ENCODE measurements at places on chromosomes 4 and X.

DNA sequence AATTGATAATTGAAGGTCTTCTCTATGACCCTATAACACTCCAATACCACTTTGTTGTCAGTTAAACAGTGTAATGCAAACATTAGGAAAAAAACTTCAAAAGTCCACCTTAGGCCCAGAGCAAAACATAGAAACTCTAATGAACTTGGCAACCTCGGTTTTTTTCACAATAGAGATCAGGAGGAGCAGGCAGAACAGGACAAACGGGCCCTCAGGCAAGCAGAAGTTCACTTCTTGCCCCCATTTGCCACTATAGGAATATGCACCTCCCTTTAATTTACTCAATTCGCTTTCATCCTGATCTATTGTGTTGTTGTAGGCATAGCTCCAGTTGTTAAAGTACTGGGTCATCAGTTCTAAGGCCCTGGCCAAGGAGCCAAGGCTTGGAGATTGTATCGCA is 18.2 kb downstream of the ACOX3 start:
- DNase-seq, result no peak

GRCh38 chrX:134671294-134671693 is 13.0 kb upstream of the PLAC1 start:
- no peak for DNase-seq

DNA sequence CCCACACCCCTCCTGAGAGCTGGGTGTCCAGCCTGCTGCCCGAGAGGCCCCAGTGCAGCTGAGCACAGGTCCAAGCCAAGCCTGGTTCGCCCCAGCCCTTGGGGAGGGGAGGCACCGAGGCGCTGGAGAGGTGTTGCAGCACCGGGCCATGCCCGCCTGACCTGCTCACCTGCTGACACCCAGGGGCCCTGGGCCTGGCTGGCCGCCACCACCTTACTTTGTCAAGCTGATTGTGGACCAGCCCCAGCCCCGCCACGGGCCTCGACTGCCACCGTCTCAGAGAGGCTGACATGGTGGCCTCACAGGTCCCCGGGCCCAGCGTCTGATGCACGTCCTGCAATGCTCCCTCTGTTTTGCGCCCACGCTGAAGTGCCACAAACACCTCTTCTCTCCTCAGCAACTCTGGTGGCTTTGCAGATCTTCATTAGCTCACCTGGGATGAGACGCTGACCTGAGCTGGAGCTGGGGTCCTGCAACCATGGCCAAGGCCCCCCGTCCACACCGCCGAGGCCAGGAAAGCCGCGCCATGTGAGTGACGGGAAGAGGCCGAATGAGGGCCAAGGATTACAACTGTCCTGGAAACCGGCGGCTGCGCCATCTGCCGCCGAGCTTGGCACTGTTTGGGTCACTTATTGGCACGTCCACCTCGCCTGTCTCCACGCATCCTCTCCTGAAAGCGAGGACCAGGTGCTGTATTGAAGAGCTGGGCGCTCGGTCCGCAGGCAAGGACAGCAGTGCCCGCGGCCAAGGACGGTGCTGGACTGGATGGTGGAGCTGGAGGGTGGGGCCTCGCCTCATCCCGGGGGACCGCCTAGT is 7.6 kb downstream of the CPLX1 start:
- DNase-seq, result no peak

DNA sequence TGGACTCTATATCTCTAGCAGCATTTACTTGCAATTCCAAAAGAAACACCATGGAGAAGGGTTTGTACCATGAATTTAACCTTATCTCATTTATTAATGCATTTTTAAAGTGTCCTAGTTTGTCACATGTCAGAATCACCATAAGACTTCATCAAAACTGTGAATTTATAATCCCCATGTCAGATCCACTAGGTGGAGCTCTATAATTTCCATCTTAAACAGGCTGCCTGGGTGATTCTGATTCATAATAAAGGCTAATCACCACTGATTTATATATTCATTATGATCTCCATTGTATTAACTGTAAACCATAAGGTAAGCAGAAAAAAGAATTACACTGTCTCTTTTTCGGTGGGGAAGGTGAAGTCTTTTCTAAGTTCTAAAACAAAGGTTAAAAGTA is 4.0 kb downstream of the TCEAL2 start:
- DNase-seq, result peak; percentile 22

GRCh38 chr4:131644619-131645018 is 1504.5 kb upstream of the PCDH10 start:
- DNase-seq, result peak; percentile 8

DNA sequence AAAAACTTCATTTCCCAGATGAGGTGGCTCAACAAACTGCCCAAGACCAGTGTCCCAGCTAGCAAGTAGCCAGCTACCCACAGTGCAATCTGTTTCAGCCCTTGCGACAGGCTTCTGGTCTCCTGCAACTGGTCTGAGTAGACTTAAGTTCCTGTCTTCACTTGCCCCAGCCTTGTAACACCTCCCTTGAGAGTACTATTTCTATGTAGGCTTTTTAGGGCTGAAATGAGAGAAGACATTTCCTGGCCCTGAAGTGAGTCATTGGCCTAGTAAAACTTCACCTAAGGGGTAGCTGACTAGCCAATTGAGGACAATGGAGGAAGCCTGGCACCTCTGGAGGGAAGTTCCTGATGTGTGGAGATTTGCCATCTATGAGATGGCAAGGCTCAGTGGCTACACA is 80.1 kb upstream of the STIM2 start:
- DNase-seq, result no peak

DNA sequence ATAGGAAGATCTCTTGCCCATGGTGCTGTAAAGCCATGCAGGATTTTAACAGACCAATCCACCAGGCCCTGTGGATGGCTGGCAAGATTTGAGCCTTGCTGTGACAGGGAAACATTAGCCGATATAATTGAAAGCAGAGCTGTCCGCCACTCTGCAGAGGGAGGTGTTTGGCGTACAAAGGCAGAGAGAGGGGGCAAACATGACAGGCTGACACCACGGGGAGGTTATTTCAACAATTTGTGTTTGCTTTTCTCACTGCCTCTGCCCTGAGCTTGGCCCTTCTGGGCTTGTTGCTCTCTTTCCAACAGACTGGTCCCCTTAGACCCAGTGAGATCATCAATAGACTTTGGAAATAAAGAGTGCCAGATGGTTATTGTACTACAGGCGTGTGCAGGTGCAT is 59.4 kb downstream of the CLNK start:
- peak; percentile 63 for DNase-seq

DNA sequence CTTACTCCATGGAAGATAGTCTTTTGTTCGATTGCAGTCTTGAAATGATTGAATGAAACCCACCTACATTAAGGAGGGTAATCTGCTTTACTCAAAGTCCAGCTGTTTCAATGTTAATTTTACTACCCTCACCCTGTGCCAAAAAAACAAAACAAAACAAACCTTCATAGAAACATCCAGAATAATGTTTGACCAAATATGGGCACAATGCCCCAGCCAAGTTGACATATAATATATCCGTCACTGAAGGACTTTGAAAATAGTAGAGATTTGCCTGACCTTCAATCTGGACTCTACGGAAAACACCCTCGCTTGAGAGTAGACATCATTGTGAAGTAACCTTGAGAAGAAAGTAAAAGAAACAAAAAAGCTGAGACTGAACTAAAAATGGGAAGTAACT is 550.5 kb upstream of the SMIM31 start:
- DNase-seq, result no peak

DNA sequence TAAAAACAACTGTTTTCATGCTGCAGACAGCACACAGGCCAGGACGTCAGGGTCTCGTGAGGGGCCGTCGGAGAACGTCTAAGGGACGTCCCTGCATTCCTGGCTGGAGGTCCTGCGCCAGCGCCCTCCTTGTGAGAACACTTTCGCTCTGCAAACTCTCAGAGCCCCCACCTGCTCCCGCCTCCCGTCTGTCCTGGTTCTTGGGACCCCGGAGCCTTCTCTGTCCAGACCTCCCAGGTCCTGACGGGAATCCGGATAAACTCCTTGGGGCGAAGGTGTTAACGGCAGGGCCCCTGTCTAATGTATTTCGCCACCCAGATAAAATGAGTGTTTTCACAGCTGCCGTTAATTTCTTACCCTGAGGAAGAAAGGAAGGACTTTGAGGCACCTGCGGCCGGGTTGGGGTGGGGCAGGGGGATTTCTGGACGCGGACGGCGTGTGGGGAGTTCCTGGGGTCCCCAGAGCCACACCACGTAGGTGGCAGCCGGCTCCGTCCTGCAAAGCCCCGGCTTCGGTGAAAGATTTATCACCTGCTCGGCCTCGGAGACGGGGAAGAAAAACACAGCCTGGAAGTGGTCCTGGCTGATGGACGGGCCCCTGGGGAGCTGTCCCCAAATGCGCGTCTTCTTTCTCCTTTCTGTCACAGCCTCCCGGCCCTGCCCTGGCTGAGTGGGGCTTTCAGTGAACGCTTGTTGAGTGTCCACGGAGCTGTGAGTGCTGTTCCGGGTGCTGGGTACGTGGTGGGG is 35.1 kb upstream of the PPP2R3B start:
- no peak for DNase-seq

GRCh38 chr4:134762053-134762452 is 560.5 kb upstream of the PABPC4L start:
- DNase-seq, result peak; percentile 35

DNA sequence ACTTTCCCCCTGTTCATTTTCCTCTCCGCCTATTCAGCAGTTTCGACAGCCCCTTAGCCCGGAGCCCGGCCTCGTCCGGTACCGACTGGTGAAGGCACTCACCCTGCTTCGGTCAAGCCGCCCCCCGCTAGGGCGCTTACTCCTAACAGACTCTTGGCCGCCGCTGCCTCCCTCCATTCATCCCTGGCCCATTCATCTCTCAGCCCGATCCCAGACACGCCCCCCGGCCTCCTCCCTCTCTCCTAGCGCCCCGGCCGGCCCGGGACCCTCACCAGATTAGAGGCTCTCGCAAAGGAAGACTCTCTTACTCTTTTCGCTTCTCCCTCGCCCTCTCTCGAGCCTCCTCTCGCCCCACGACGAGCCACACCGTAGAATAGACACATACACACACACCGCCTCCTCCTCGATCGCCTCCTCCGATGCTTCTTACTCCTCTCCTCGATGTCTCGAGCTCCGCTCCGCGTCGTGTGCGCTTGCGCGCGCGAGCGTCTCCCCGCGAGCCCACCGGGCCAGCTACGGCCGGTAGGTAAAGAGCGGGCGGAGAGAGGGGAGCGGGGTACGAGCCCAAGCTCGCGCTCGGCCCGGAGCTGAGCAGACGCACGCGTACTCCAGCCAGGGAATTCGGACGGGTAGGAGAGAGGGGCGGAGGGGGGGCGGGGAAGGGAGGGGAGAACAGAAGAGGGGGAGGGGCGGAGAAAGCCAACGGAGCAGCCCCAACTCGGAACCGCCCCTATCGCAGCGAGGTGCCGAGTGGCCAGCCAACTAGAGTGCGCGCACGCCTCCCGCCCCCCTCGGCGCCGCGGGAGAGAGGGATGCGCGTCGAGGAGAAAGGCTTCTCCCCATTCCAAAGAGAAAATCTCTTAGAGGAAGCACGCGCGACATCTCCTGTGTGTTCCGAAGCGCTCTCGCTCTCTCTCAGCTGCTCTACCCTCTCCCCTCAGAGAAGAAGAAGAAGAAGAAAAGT is at the start of gene WNK3:
WNK3 (minus strand) TSS at position 633 of the 964 bp plus-strand sequence.
- peak; percentile 92 for DNase-seq

DNA sequence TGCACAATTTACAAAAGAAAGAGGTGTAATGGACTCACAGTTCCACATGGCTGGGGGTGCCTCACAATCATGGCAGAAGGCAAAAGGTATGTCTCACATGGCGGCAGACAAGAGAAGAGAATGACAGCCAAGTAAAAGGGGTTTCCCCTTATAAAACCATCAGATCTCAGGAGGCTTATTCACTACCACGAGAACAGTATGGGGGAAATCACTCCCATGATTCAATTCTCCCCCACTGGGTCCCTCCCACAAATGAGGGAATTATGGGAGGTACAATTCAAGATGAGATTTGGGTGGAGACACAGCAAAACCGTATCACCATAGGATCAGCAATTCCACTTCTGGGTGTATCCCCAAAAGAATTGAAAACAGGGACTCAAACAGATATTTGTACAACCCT is 97.5 kb upstream of the STX18 start:
- DNase-seq, result no peak

DNA sequence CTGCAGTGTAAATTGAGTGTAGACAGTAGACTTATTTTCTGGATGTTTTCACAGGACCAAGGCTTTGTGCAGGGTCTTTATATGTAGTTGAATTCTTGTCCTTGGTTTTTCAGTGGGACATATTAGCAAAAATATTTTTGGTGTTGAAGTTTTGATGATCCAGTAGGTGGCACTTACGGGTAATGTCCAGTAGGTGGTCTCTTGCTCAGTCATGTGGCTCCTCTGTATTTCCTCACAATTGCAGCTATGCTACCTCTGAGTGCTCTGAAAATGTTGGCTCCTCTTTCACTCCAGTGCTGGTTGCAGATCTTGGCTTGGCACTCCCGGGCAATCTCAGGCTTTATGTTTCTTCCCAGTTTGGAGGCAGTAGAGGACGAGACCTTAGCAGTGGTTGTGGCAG is 419.8 kb upstream of the AMOT start:
- DNase-seq, result no peak

DNA sequence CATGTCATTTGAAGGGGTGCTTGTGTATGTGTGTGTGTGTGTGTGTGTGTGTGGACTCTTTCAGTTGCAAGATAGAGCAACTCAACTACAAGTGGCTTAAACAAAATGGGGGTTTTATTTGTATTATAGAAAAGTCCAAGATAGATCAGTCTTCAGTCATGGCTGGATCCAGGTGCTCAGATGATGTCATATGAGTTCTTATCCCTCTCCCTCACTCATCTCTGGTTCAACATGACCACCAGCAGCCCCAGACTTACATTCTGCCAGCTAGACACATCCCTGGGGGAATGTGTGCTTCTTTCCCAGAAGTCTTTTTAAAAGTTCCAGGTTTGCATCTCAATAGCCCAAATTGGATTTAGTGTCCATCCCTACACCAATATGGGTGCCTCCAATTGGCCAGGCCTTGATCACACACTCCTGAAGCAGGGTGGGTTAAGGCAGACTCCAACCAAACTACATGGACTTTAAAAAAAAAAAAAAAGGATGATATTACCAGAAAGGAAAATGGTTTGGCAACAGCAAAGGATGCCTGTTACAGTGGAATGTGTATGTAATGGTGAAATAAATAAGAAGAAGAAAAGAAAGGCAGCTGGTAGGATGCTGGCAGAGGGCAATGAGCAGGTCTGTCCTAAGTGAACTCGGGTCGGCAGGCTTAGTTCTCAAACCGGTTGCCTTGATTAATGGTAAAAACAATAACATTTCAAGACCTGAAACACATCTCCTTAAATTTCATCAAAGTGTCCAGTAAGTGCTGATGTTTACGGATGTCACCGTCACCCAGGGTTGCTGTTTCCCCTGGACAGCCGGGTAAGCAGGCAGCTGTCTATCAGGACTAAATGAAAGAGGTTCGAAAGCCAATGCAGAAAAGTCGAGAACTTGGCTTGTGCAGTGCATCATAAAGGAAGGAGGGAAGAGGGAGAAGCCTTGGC is 107.7 kb downstream of the SMIM20 start:
- DNase-seq, result no peak

DNA sequence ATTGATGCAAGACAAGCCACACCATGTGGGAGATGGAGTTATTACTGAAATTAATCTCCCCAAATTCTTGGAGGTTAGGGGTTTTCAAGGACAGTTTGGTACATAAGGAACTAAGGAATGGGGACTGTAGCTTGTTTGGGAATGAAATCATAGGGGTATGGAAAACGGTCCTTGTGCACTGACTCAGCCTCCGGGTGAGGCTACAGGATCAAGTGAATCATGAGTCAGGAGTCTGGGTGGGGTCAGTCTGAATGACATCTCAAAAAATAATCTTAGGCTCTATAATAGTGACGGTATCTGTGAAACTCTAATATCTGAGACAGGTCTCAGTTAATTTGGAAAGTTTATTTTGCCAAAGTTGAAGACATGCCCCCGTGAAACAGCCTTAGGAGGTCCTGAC is 128.5 kb upstream of the CYSLTR1 start:
- DNase-seq, result no peak

- no peak for DNase-seq
Measured at GRCh38 chr4:101349801-101350064, 2.4 kb upstream of the PPP3CA start.

- DNase-seq, result peak; percentile 24
Measured at GRCh38 chrX:72094894-72095293, 36.8 kb downstream of the RTL5 start.

Data from NCI-H524 (cell line).